CD4-positive, alpha-beta memory T cell (primary cell): ENCODE measurements at places on chromosomes 16 and 17. TPM values are rescaled to one million over a fixed set of nuclear protein-coding genes. Genes with fewer than 3 reads are reported as not detected.

DNA sequence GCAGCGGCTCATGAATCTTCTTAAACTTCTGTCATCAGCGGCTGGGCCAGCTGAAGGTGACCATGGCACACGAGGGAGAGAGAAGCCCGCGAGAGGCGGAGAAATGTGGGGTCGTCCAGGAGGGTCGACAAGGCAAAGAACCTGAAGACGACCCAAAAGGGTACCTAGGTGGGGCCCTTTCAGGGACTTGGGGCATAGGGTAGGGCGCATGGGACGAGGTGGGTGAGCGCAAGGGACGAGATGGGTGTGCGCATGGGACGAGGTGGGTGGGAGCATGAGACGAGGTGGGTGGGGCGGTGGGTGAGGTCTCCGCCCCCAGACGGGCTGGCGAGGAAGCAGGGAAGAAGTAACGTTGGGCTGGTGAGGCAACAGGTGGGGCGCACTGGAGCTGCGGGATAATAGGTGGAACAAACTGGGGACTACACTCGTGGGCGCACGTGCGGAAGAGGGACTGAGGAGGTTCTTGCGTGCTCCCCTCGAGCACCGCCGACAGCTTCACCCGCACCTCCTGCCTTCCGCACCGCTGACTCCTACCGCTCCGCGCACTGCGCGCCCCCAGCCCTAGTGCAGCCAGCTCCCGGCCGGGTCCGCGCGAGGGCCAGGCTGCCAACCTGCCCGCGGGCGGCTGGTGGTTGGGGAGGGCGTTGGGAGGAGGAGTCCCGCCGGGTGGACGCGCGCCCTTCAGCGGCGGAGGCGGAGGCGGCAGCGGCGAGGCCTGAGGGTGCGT lies 23.2 kb upstream of the CRYM start:
- peak overlapping the region; percentile 59 for H3K4me3 ChIP-seq
- no peaks in the 10 kb centered on the region for H3K36me3 ChIP-seq
- H3K27ac ChIP-seq, result no peak overlapping the region
- peaks cover 18% of the 10 kb centered on the region for H3K4me1 ChIP-seq
- H3K27me3 ChIP-seq, result no peaks in the 10 kb centered on the region

DNA sequence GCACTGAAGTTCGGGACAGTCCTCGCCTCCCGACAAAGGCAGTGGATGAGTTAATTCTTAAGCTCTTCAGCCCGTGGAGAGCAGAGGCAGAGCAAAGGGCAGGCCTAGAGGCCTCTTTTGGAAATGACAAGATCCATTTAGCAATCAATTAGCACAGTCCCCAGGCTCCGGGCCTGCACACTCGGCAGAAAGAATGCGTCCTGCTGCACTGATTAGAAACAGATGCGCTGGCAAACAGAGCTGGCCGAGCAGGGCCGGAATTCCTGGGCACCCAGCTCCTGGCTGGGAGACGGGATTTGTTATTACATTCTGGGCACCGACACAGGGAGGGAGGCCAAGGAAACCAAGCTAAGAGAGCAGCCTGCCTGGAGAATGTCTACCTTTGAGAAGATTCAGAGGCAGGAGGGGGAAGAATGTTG lies 162.9 kb downstream of the COPRS start:
- DNase-seq, result no peak
- H3K4me3 ChIP-seq, result no peak overlapping the region
- H3K4me1 ChIP-seq, result no peaks in the 10 kb centered on the region
- H3K36me3 ChIP-seq, result no peaks in the 10 kb centered on the region
- H3K27ac ChIP-seq, result no peak overlapping the region
- H3K27me3 ChIP-seq, result no peaks in the 10 kb centered on the region

GRCh38 chr17:72460711-72461110 lies 339.9 kb downstream of the SOX9 start:
- H3K27ac ChIP-seq, result no peak overlapping the region
- H3K36me3 ChIP-seq, result no peaks in the 10 kb centered on the region
- H3K4me1 ChIP-seq, result no peaks in the 10 kb centered on the region
- H3K27me3 ChIP-seq, result no peaks in the 10 kb centered on the region
- no peak overlapping the region for H3K4me3 ChIP-seq

DNA sequence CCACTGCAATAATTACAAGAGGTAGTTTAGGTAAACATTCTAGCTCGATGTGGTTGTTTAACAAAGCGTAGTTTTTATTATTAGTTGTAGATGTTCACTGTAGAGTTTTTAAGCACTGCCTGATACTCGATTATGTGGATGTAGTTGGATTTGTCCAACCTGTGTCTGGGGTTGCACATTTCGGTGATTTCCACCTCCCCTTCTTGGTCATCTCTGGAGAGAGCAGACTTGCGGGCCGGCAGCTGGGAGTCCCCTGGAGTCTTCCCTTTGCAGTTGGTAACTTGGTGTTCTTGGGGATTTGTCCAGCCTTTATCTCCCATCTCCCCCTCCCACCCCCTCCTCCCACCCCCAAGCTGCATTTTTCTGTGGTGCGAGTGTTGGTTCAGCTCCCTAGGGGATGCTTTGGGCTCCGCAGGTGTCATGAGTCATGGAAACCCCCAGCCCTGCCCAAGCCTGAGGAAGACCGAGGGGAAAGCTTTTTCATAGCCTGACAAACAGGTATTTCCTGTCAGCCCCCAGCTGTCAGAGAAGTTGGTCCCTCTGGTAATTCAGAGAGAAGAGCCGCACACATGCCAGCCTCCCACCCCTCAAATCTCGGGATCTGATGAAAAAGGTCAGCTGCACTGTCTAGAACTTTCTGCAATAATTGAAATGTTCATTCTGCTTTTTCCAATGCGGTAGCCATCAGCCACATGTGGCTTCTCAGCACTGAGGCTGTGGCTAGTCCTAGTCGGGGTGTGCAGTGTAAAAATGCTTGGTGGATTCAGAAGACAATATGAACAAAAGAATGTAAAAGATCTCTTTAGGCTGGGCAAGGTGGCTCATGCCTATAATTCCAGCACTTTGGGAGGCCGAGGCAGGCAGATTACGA lies 50.3 kb downstream of the KSR1 start:
- no peaks in the 10 kb centered on the region for H3K27me3 ChIP-seq
- no peak overlapping the region for H3K27ac ChIP-seq
- no peaks in the 10 kb centered on the region for H3K36me3 ChIP-seq
- H3K4me3 ChIP-seq, result no peak overlapping the region
- H3K4me1 ChIP-seq, result no peaks in the 10 kb centered on the region
- DNase-seq, result no peak

DNA sequence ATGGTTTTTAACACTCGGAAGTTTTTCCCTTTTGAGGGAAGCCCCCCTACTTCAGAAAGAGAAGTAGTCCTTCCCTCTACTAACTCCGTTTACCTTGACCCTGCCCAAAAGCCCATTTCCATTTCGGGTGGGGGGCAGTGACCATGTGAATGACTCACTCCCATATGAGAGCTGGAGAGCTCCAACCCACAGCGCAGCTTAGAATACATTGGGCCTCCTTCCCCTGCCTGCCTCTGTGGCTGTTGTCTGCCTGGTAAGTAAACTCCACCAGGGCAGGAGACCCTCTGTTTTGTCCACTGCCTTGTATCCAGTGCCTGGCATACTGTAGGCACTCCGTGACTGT lies 985 bp downstream of the SGSM2 start:
- H3K4me1 ChIP-seq, result peaks cover 25% of the 10 kb centered on the region
- DNase-seq, result no peak
- H3K27ac ChIP-seq, result peak overlapping the region; percentile 69

DNA sequence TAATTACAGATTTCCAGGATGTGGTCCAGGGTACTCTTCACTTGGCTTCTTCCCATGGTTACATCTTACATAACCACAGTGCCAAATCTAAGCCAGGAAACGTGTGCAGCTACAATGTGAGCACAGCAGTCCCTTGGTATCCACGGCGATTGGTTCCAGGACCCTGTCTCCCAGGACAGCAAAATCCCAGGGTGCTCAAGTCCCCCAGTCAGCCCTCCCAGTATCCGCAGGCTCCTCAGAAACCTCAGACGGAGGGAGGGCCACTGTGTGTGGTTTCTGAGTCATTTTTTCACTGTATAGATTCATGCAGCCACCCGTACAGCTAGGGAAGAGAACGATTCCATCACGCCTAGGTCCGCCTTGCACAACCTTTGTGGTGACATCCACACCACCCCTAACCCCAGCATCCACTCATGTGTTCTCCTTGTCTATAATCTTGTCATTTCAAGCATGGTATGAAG lies 11.1 kb upstream of the ATP2C2 start:
- H3K4me1 ChIP-seq, result peaks cover 11% of the 10 kb centered on the region
- H3K27me3 ChIP-seq, result no peaks in the 10 kb centered on the region
- no peak overlapping the region for H3K27ac ChIP-seq
- no peak for DNase-seq
- no peaks in the 10 kb centered on the region for H3K36me3 ChIP-seq

DNA sequence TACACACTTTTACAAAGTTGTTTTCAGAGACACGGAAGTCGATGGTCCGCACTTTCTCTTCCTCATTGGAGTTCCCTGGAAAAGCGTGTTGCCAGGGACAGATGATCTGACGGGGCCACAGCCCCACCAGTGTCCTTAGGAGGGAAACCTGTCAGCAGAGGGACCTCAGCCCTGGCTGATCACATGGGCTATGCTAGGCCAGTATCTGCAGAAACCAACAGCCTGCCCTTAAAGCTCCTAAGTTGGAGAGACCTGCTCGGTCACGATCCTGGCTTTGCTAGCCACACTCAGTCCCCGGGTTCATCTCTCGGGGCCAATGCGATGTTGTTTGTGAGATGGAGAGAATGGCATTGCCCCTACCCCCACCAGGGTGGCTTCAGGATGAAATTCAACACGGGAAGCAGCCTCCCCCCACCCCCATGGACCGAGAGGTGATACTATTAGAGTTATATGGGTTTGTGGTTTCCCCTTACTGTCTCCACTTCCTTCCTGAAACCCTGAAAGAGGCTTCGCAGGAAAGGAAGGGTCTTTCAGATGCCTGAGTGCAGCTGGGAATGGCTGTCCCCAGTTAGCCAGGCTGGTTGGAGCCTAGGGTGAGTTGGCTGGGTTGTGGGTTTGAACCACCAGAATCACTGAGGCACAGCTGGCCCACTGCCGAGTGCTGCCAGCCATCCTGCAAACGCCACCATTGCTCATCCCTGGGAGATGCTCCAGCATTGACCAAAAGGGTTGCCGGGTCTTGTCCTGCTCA lies 16.6 kb downstream of the RMI2 start:
- H3K4me3 ChIP-seq, result peak overlapping the region; percentile 54
- peak; percentile 64 for DNase-seq
- no peak overlapping the region for H3K27ac ChIP-seq
- H3K4me1 ChIP-seq, result peaks cover 31% of the 10 kb centered on the region
- no peaks in the 10 kb centered on the region for H3K27me3 ChIP-seq

DNA sequence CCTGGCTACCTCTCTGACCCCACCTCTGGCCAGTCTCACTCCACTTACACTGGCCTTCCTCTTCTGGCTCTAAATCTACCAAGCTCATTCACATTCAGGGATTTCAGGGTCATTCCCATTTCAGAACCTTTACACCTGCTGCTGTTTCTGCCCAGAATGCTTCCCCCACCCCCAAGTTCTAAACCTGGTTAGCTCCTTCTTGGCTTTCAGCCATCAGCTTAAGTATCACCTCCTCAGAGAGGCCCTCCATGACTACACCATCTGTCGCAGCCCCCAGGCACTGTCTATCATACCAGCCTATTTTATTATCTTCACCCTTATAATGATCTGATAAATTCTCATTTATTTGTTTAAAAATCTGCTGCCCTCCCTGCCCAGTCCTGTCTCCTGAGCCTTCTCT lies 23.3 kb upstream of the NGFR start:
- no peak overlapping the region for H3K27ac ChIP-seq
- no peak overlapping the region for H3K4me3 ChIP-seq
- H3K36me3 ChIP-seq, result no peaks in the 10 kb centered on the region
- H3K4me1 ChIP-seq, result peaks cover 6% of the 10 kb centered on the region
- H3K27me3 ChIP-seq, result peaks cover 28% of the 10 kb centered on the region

DNA sequence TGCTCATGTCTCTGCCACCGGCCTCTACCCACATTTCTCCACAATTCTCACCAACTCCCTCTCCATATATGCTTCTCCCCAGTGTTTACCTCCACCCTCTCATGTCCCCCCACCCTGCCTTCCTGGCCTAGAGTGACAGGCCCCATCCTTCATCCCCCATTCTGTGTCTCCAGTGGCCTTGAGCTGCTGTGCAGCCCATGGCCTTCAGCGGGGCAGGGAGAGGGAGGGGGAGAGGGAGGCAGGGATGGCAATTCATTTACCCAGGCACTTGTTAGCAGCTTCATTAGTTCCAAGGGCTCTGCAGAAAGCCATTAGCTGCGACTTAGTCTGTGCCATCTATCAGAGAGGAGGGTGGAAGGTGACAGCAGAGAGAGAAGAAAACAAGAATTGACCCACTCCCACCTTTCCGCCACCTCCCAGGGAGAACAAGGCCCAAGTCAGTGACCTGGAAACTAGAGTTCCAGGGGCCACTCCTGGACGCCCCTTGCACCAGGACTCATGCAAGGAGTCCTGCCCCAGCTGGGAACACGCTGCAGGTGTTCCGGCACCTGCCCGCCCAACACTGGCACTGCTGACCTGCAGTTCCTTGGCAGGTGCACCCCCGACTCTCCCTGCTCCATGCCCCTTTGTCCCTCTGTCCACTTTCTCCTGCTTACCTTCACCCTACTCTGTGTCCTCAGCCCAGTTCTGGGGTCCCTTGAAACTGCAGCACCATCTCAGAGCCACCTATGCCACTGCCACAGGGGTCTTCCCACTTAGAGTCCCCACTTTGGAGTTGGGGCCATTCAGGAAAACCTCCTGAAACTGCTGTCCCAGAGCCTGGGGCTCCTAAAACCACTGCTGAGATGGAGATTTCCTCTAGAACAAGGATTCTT lies 23.5 kb upstream of the PYY start:
- no peaks in the 10 kb centered on the region for H3K36me3 ChIP-seq
- peaks cover 6% of the 10 kb centered on the region for H3K27me3 ChIP-seq
- no peak for DNase-seq
- H3K4me1 ChIP-seq, result no peaks in the 10 kb centered on the region
- H3K27ac ChIP-seq, result no peak overlapping the region

- no peak overlapping the region for H3K27ac ChIP-seq
- H3K4me3 ChIP-seq, result no peak overlapping the region
- H3K4me1 ChIP-seq, result peaks cover 25% of the 10 kb centered on the region
- H3K36me3 ChIP-seq, result peaks cover 8% of the 10 kb centered on the region
- DNase-seq, result no peak
- H3K27me3 ChIP-seq, result no peaks in the 10 kb centered on the region
These were observed 15.9 kb downstream of the PLD6 start for GRCh38 chr17:17190188-17190587.

GRCh38 chr17:78912082-78912481 lies 9.1 kb upstream of the CEP295NL start:
- H3K27ac ChIP-seq, result no peak overlapping the region
- no peaks in the 10 kb centered on the region for H3K36me3 ChIP-seq
- no peaks in the 10 kb centered on the region for H3K27me3 ChIP-seq
- H3K4me1 ChIP-seq, result no peaks in the 10 kb centered on the region

DNA sequence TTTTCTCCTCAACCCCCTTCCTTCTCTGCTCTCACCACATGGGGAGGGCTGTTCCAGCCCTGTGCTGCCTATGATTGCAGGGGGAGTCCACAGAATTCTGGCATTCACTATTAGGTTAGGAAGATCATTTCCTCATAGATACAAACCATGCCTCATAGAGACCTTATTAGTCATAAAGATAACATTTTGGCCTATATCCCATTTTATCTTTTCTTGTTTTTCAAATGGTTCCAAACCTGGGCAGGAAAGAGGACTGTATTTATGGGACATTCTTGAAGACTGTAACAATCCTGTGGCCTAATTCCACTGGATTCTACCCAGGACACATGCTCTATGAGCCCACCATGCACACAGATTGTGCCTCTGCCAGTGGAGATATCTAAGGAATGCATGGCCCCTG lies 51.7 kb downstream of the ASIC2 start:
- no peaks in the 10 kb centered on the region for H3K27me3 ChIP-seq
- H3K4me1 ChIP-seq, result no peaks in the 10 kb centered on the region
- H3K36me3 ChIP-seq, result no peaks in the 10 kb centered on the region
- H3K27ac ChIP-seq, result no peak overlapping the region
- no peak for DNase-seq

INCA1 gene
- 0.36 TPM for total RNA-seq

AP1G1 gene
- 101 TPM for total RNA-seq

SYNGR3 gene
- 1.6 TPM for total RNA-seq

FOXN1 gene
- not detected for total RNA-seq

SHISA9 gene
- not detected for total RNA-seq

FUS gene
- 500 TPM for total RNA-seq

KRT33B gene
- not detected for total RNA-seq

PLK1 gene
- 3.0 TPM for total RNA-seq

SOCS3 gene
- 8.4 TPM for total RNA-seq
